ENCODE measurements at places on chromosomes 4 and X.

DNA sequence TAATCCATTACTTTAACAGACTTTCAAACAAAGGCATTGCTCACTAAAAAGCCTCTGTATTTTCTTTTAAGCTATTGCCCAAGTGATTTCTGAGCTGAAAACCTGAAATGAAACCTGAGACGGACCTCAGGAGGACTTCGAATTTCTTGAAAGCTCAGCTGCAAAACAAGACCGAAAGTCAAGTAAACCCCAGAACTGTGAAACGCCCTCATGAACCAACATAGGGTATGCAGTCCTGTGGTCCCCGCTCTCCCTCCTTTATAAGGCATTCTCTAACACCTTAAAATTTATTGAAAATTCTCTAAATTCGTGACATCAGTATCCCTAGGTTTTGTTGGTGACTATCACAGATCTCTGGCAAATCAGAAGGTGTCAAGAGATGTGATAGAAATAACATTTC, 91.8 kb downstream of the SHISA3 start:
- DNase-seq: no peak

GRCh38 chr4:3338976-3339531, 46.2 kb downstream of the RGS12 start:
- no peak for DNase-seq

- DNase-seq: no peak
Observed at GRCh38 chrX:106286053-106286650, 118.0 kb downstream of the PWWP3B start.

- DNase-seq: no peak
Observed at GRCh38 chr4:152206185-152206584, 329.7 kb downstream of the FBXW7 start.

GRCh38 chrX:13215729-13216128, 104.1 kb downstream of the ATXN3L start:
- DNase-seq: no peak

DNA sequence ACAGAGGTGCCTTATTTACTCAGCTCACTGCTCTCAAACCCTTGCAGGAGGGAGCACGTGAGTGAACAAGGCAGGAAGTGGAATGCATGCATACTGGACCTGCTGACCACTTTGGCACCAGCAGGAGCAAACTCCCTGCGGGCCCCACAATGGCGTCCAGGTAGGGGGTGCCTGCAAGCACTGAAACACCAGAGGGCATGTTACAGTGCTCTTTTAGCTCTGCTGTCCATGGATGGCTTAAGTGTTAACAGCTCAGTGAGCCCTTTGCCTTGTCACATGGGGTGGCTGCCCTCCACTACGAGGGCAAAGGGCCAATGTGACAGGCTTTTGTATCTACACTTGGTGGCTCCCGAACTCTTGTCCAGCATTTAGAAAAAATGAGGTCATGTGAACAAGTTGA, 199.5 kb upstream of the UGT8 start:
- DNase-seq: no peak

- no peak for DNase-seq
Observed at GRCh38 chr4:94396984-94397383, 54.3 kb upstream of the HPGDS start.

- DNase-seq: no peak
Observed at GRCh38 chr4:1819816-1820215, 26.7 kb downstream of the FGFR3 start.

DNA sequence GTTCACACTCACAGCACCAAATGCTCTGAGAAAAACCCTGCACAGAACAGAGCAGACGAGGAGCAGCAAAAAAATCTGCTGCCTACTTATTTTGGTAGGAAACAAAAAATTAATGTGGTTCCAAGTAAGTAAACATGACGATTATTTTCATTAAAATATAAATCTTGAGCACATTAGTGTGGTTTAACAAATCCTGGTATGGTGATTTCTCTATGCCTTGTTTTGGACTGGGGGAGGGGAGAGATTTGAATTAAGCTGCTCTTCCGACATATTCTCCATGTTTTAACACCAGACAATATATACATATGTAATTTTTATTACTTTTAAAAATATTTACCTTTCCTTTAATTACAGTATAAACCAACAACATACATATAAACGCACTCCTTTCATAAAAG, 1.8 kb downstream of the CAMK2D start:
- no peak for DNase-seq

- DNase-seq: no peak
Observed at GRCh38 chr4:27350161-27350560, 489.5 kb downstream of the STIM2 start.

DNA sequence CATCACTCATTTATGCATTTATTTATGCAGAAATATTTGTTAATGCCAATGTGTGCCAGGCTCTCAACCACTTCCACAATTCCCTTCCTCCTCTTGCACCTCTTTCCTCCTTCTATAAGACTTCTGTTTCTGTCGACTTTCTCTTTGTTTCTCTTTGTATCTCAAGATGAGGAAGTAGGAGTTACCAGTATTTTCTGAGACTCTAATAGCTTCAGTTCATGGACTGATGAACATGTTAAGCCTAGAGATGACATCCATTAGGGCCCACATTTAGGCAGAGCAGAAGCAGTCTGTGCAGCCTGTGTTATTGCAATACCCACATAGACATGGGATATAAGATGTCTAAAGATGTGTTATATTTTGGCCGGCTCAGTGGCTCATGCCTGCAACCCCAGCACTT, 241.8 kb upstream of the SMIM31 start:
- no peak for DNase-seq

DNA sequence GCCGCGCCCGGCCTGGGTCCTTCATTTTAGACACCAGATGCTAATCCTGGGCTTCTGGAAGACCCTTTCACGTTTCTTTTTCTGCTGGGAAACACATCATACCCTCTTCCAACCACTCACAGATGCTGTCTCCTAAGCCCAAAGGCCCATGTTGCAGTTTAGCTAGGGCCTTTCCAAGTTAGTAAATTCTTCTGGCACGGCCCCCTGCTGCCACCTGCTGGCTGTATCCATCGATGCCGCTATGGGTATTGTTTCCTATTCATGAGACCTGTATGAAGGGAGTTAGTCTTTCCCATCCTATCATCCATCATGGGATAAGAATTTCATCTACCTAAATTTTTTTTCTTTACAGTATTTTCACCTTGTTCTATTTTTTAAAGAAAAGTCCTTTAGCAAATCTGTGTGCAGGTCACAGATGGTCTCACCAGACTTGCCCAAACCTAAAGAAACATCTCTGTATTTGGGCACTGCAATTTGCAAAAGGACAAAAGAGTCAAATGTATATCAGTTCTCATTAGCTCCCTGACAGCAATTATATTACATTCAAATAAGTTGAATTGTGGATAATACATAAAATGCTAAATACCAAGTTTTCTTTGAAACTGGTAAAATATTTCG, 37.8 kb upstream of the SLC9A7 start:
- DNase-seq: peak; percentile 70

DNA sequence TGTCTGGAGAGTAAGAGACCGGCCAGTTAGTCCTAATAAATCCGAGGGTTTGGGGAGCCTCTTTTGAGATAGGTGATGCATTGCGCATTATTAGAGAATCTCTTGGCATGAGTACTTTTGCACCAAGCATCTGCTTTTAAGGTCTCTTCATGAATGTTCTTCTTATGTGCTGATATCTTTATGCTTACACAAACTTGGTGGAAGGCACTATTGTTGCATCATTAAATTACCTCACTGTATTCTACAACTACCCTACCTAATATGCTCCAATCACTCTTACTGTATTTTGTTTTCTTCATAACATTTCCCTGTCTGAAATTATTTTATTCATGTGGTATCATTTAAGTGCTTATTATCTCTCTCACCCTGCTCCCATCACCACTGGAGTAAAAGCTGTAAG, 151.6 kb downstream of the PALLD start:
- DNase-seq: no peak

- no peak for DNase-seq
Observed at GRCh38 chr4:163367651-163368050, 24.0 kb downstream of the NPY5R start.

GRCh38 chr4:41215969-41216293, 1.6 kb upstream of the APBB2 start:
- DNase-seq: no peak

DNA sequence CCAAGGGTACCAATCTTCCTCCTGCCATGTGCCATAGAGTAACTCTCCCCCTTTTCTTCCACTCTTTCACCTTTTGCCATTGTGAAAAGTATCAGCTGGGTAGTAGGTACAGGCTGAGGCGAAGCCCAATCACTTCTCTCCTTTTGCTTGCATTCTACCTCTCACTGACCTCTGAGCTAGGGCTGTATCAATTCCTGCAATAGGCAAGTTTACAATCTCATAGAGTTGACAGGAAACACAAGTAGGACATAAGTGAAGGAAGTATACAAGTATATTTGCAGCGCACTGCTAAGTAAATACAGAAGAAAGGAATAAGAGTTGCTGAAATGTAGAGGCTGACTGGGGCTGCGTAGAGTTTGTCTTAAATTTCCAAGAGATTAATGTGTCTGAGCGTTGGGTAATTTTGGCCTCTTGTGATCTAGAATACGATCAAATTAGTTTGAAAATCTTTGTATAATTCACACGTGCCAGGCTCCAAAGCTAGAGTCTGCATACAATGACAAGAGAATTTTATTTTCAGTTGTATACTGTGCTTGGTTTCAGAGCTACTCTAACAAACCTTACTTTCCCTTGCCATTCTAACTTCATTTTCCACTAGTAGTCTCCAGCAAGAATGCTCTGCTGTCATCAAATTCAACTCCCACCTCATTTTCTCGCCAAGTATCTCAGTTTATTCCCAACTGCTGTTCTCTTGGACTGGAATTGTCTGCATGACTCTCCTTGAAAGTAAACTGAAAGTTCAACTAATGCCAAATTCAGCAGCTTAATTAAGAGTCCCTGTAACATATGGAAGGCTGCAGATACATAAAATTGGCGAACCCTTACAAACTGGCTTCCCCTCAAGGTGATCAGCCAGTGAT, 90.3 kb downstream of the ATP11C start:
- no peak for DNase-seq

- DNase-seq: no peak
Observed at GRCh38 chr4:54400802-54401201, 171.7 kb downstream of the PDGFRA start.

DNA sequence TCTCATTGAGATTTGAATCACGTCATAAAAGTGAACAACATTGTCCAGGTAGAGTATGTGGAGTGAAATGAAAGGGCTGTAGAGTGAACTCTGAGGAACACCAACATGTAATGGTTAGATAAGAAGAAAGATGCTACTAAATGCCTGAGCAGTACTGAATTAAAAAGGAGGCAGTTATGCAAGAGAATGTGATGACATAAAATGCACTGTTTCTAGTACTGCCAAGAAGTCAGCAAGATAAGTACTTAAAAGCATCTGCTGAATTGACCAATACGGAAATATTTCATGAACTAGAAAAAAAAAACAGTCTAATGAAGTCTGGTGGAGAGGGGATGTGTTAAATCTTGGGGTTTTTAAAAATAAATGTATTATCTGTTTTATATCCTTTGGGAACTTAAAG, 583.8 kb upstream of the GALNT7 start:
- no peak for DNase-seq

DNA sequence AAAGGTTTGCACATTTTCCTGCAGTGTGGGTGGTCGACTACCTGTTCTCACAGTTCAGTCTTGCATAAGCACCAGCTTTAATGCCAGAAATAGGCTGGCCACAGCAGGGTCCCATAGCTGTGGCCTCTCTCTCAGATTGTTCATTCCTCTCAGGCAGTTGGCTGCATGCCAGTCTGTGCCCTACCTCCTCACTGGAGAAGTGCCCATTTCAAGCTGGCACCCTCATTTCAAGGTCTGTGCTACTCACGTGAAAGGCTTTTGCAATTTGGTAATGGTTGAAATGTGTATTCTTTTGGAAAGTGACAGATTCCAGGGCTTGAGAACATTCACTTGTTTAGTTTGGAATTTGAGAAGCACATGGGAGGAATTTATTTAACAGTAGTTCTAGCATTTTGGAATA, 28.9 kb upstream of the MTMR1 start:
- peak; percentile 51 for DNase-seq

GRCh38 chr4:88660446-88661294, 37.0 kb downstream of the NAP1L5 start:
- DNase-seq: no peak

DNA sequence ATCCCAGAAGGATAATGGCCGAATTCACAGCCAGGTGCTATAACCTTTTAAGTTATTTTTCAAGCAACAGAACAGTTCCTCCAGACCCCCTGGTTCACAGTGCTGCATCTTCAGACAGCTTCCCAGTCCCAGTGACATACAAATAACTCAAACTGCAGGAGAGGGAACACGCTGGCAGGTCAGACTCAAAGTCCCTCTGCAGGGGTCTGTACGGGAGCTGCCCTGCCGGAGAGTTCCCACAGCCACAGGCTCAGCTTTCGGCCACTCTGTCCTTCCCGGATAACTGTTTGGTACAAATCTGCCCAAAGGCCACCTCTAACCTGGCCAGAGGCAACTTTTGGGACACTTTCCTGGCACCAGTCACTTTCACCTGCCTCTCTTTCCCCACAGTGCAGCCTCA, 230.2 kb downstream of the AFAP1 start:
- DNase-seq: no peak

Data from NCI-H2081 (cell line).